ENCODE measurements at places on chromosomes 13 and 19.

DNA sequence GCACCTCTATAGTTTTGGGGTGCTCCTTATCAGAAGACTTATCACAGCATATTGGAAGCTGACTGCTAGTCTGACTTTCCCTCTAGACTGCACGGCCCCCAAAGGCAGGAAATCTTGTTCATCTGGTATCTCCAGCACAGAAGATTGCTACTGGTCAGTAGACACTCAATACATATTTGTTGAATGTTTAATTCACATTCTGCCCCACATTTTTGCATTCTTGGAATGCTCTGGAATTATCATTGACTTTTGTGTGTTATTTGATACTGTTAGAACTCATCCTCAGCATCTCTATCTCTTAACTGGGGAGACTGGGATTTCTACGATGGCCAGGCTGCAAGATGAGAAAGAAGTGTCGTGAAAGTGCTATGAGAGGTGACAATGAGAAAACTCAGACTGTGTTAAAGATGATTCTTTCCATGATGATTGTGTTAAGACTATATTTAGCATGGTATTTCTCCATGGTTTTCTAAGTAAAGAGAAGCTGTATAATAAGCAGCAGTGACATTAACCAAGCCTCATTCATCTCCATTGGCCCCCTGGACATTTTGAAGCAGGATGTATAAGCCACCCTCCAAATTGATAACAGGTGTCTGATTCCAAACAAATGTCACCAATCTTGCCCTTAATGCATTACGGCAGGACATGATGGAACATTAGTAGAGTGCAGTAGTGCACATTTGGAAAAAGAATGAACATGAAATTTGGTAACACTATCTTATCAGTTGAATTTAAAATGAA lies 440.9 kb downstream of the RFC3 start:
- DNase-seq: peak; percentile 70

DNA sequence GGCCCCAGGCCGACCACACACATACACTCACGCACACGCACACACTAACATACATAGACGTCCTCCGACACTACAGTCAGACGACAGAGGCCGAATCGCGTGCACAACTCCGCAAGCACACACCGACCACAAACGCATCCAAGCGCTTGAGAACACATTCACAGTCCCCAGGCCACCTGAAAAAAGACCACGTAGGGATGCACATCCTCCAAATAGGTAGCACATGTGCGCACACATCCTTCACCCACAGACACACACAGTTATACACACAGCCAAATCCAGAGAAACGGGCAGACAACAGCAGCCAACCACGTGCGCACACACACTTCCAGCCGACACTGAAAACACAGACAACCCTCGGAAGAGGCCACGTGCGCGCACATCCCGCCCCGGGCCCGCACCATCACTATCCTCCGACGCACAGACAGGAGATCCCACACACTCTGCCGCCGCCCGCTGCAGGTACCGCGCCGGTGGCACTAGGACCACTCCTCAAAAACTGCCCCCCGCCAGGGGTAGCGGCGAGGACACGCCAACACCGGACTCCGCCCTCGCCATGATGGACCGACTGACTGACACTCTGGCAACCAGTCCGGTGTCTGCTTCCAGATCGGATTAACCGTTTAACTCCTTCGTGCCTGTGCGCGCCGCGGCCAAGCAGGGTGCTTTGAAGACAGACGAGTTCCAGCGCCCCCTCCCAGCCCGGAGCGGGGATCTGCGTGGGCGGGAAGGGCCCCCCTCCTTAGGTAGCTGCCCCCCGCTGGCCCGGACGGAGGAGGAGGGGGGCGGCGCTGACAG lies 493 bp upstream of the PDE4A start:
- DNase-seq: peak; percentile 79

- DNase-seq: peak; percentile 18
These were observed 257.8 kb downstream of the FOXO1 start for GRCh38 chr13:40408602-40409001.

DNA sequence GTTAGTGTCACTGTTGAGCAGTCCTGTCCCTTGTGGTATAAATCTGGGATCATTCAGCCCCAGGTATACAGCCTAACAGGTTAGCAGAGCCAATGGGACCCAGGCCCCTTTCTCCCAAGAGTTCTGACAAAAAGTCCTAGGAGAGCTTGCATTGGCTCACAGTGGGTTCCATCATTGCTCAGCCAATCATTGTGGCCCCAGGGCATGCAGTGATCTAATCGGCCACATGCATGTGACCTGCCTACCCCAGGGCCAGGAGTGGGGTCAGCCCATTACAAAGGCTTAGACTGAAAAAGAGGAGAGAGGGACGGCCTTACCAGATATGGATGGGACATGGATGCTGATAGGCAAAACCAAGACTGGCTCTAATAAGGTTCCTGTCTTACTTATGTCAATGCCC lies 41.1 kb downstream of the SPTBN4 start:
- no peak for DNase-seq

DNA sequence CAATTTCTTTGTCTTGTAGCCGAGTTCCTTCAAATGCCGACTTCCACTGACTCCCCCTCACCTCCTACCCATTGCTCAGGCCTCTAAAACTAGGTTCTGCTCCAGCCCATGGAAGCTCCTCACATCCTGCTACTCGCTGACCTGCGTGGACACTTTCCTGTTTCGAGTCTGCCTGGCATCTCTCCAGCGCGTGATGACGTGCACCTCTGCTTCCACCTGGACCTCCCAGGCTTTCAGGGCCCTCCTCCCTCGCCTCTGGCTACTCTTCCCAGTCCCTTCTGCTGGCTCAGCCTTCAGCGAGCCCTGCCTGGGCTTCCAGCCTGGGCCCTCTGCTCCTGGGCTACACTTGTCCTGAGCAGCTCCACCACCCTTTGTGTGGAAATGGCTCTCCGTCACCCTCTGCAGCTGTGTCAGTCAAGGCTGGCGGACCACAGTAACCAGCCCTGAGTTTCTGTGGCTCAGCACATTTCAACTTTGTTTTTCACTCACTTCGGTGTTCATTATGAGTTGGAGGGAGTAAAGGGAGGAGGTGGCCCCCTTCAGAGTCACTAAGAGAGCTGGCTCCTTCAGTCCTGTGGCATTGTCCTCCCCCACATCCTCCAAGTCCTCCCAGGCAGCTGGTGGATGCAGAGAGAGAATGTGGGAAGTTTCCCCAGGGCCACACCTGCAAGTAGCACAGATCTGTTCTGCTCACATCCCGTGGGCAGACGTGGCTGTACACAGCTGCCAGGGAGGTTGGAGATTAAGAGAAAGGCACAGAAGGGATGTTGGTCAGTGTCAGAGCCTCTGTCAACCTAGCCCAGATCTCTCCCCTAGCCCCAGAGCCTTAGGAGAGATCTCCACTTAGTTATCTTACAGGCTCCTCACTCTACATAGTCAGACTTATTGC lies 49.4 kb downstream of the SERP2 start:
- DNase-seq: no peak

DNA sequence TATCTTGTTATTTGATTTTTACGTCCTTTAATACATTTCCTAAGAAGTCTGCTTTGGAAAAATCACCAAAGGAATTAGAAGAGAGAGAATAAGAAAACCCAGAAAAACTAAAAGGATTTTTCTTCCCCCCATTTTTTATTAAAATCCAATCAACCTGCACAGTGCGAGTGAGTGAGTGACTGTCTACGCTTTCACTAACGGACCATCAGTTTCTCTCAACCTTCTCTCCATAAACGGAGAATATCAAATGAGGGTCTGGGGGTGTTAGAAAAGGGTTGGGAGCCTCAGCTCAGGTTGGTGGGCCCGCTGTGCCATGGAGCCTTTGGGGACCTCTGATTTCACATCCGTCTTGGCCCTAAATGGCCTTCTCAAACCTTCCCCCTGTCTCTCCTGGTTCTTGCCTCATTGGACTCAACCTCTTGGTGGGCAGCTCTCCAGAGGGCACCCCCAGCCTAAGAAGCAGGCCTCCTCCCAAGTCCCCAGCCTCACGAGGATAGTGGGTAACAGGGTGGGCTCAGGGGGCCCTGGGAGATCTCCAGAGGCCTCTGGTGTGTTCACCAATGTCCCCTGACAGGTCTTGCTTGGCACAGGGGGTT lies 763 bp upstream of the LRP3 start:
- no peak for DNase-seq

DNA sequence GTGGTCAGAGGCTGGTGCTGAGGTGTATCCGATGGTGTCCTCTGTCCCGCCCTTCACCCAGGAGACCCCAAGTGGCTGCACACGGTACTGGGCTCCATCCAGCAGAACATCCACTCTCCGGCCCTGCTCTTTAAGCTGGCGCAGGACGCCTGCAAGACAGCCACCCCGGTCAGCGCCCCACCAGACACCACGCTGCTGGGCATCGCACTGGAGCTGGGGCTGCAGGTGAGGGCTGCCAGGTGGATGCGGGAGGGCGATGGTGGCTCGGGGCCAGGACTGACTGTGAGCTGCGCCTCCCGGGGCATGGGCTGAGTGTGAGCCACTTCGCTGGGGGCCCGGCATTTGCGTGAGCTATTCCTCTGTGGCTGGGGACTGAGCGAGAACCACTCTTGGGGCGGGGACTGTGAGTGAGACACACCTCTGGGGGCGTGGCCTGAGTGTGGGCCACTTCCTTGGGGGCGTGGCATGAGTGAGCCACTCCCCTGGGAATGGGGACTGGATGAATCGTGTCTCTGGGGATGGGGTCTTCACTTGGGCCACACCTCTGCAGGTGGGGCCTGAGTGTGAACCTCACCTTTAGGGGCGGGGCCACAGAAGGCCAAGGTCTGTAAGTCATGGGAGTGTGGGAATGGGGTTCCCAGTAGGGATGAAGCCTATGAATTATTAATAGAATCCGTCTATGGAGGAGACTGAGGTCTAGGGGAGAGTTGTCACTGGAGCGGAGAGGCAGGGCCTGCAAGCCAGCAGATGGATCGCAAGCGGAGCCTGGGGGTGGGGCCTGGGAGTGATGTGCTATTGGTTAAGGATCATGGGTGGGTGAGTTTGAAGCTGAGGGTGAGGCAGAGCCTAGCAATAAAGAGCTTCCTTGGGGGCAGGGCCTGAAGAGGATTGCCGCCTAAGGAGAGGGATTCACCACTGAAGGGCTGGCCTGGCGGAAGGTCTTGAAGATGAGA lies 30.5 kb downstream of the ZSWIM4 start:
- DNase-seq: no peak

- DNase-seq: no peak
These were observed 38.9 kb upstream of the KATNAL1 start for GRCh38 chr13:30346153-30346788.

DNA sequence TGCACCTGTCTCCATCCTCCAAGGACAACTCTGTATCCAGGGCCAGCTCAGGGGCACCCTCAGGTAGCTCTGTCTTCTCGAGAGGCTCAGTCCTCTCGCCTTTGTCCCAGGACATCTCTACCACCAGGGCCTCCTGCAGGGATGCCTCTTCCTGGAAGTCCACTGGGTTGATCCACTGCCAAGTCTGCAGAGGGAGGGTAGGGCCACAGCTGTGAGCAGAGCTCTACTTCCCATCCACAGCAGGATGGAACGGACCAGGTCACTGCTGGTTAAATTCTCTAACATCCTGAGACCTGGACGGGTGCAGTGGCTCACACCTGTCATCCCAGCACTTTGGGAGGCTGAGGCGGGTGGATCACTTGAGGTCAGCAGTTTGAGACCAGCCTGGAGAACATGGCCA lies 26.8 kb downstream of the IL12RB1 start:
- DNase-seq: no peak

GRCh38 chr19:51097166-51097738 lies 11.0 kb downstream of the CTU1 start:
- DNase-seq: peak; percentile 70

DNA sequence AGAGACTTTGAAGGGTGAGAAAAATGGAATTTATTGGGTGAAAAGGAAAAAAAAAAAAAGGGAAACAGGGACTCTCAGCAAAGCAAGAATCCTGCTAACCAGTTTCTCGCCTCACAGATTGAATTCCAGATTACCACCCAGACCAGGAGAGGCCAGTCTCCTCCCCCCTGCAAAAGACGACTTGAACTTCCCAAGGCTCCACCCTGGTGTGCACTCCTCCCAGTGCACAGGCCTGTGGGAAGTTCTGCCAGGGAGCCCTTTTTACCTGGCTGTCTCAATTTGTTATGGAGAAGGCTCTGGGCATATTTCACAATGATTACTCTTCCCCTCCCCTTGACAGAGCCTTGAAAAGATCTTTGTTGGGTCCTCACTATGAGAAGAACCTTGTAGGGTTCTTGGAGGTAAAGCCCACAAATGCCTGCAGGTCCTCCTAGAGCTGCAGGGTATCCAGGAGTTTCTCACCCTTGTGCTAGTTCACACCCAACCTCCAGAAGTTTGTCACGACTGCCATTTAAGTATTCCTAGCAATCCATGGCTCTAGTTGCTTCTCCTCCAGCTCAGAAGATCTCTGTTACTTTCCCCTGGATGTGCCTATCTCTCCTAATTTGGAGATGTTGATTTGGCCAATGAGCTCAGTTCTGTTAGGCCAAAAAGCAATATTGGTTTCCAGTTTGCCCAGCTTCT lies 229.8 kb upstream of the TMTC4 start:
- DNase-seq: no peak

DNA sequence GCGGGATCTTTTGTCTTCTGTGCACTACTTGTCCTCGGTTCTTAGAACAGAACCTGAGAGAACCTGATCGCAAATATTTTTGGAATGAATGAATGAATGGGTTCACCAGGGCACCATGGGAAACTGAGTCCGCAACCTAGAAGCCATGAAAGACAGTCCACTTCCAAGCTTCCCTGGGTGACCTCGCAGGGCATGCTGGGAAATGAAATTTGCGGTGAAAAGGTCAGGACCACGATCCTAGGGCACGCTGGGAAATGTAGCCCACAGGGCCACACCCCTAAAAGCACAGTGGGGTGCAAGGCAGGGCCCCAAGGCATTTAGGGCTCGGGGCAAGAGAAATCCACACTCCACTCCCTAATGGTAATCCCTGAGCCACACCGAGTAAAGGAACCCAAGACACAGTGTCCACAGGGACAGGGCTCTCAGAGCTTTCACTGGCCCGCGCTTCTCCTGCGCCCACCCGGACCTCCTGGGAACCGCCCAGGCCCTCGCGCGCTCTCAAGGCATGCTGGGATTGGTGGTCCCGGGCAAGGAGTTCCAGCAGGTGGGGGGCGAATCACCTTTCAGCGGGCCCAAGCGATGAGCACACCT lies 1.1 kb upstream of the PPP1R12C start:
- peak; percentile 30 for DNase-seq
